ENCODE measurements at places on chromosomes 12 and 14.

- DNase-seq: no peak
Observed at GRCh38 chr14:72788972-72789728, 104.8 kb downstream of the DPF3 start.

DNA sequence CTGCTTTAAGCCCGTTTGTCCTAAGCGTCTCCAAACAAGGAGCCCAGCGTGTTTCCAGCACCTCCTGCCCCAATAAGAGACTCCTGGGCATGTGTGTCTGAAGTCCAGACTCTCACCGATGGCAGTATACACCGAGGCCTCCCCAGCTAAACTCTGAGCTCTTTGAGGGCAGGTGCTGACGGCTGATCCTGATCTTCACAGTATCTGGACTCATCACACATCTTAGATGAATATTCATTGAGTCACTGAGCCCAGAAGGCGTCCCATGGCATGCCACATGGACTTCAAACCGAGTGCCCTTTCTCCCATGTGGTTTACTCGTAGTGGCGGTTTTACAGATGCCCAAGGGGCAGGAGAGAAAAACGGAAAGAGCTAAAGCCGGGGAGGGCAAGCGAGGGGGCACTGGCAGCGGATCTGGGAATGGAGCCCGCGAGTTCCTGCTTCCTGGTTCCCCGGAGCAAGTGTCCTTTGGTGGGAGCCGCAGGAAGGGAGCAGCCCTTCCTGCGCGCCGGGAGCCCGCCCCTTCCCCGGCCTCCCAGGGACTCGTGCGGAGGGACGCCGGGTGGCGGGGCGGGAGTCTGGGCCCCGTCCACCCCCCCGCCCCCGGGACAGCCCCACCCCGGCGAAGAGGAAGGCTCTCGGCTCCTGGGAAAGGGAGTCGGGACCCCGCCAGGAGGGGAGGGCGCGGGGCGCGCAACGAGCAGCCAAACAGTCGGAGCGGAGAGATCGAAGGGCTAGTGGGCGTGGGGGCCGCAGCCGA is 585 bp upstream of the TEAD4 start:
- peak; percentile 66 for DNase-seq

- DNase-seq: no peak
Observed at GRCh38 chr12:42076976-42077375, 67.7 kb downstream of the GXYLT1 start.

- no peak for DNase-seq
Observed at GRCh38 chr12:68521321-68521839, 89.3 kb upstream of the RAP1B start.

DNA sequence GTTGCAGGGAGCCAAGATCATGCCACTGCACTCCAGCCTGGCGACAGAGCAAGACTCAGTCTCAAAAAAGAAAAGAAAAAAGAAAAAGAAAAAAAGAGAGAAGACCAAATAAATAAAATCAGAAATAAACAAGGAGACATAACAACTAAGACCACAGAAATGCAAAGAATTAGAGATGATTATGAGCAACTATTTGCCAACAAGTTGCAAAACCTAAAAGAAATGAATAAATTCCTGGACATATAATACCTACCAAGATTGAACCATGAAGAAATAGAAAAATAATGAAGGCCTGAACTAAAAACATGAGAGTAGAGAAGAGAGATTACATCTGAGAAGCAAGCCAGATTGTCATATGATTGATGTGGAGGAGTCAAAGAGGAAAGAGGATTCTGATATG is 17.6 kb upstream of the EPS8 start:
- DNase-seq: no peak

- peak; percentile 82 for DNase-seq
Observed at GRCh38 chr12:55736780-55737580, 5.9 kb upstream of the GDF11 start.

DNA sequence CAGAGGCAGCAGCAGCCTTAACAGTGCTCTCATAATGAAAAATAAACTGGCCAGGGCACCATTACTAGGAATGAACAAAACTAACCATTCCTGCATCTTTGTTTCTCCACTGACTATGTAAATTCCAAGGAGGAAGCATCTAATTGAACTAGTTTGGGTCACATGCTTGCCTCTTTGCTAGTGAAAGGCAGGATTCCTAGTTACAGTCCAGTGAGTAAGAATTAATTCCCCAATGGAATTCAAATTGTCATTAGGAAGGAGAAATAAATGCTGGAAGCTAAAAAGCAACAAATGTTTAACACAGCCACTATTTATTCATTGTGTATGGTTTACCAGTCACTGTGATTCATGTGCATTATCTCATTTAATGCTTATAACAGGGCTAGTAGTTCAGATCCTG is 316.0 kb downstream of the CCDC91 start:
- DNase-seq: no peak

- no peak for DNase-seq
Observed at GRCh38 chr12:86950043-86950442, 693.9 kb upstream of the MGAT4C start.

Measured in endothelial cell (in vitro differentiated cells).